ENCODE measurements at places on chromosomes 4 and X.

DNA sequence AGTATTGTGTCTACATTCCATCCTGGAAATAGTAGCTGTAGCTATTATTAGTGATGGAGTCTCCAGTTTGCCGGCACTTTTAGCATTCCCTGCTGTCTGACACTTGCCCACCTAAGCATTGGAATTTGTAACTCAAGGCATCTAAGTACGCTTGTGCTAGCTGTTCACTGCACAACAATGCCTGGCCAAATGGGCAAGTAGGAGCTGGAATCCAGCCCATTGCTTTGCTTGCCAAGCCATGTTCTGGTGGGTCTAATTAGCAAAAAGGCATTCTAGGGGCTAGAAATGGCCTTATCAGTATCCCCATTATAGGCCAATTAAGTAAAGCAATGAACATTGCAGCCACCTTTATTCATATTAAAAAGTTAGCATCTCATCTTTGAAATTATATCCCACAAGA, 7.8 kb upstream of the CXXC4 start:
- DNase-seq: no peak

DNA sequence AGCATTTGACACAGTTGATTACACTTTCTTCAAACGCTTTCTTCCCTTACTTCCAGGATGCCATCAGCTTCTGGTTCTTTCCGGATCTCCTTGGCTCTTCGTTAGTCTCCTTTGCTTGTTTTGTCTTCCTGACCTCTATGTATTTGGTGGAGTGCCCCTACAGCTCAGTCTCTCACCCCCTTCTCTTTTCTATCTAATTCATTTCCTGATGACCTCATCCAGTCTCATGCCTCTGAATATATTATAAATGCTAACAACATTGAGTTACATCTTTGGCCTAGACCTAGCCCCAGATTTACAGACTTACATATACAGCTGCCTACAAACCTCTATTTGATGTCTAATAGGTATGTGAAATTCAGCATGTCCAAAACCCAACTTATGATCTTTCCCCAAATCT, 16.5 kb upstream of the LEF1 start:
- DNase-seq: no peak

- DNase-seq: no peak
Measured at GRCh38 chr4:94700298-94700697, 57.5 kb upstream of the BMPR1B start.

GRCh38 chr4:96703265-96703664, 863.4 kb downstream of the PDHA2 start:
- no peak for DNase-seq

DNA sequence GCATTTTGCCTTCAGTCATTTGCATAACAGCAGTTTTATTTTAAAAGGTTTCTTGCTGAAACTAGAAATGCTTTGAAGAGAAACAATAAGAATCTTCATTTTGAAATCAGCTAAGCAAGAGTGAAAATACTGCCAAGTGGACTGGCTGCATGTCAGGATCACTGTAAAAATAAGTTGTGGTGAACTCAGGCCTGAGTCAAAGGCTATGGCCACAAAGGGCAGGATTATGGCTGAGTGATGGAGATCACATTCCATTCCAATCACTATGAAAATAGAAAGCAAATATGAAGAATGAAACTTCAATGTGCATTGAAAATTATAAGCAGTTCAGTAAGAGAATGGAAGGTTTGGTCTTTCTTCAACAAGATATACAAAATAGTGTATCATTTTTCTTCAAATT, 224.5 kb downstream of the PCDH18 start:
- DNase-seq: no peak

GRCh38 chr4:148056879-148057278, 325.0 kb downstream of the ARHGAP10 start:
- no peak for DNase-seq

- no peak for DNase-seq
Measured at GRCh38 chrX:40473460-40474204, 107.1 kb upstream of the ATP6AP2 start.

DNA sequence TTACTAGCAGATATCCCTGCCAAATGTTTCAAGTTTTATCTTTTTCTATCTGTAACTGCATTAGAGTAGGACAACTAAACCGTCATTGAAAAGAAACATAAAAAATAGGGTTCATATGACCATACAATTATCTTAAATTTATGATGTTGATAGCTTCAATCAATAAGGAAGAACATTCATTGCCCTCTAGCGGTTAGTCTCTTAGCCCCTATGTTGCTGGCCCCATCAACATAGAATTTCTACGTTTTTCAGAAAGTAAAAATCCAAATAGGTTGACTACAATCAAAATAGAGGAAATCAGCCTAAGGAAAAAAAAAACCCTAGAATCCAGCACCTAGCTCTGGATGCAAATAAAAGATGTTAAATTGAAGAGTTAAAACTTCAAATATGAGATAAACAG, 225.1 kb upstream of the ITM2A start:
- no peak for DNase-seq

GRCh38 chrX:39258331-39258730, 457.1 kb downstream of the MID1IP1 start:
- no peak for DNase-seq

GRCh38 chr4:147542229-147542990, 61.5 kb downstream of the EDNRA start:
- DNase-seq: no peak

- no peak for DNase-seq
Measured at GRCh38 chrX:137519459-137519858, 46.5 kb upstream of the ZIC3 start.

GRCh38 chrX:38717871-38718270, 83.4 kb upstream of the MID1IP1 start:
- no peak for DNase-seq

DNA sequence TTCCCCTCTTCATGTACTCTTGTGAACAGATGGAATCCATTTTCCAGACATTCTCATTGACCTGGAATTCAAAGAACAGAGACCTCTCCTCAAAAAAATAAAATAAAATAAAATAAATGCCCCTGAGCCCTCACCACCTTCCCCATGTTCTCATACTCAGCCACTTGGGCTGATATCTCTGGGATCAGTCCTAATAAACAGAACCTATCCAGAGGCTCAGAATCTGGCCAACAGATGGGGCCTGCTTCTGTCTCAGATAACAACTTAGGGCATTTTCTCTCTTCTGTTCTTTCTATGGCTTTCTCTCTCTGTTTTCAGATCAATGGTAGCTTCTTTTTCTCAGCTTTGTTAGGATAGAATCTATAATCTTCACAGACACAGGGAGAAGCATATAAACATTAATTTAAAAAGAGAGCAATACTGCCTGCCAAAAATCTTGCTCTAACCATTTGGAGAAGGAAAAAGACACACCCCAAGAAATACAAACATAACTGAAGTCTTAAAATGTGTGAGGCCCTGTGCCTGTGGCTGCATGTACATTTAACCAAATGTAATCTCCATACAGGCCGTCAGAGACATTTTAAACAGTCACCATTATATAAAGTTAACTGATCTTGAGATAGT, 907.1 kb downstream of the FAT4 start:
- DNase-seq: no peak

DNA sequence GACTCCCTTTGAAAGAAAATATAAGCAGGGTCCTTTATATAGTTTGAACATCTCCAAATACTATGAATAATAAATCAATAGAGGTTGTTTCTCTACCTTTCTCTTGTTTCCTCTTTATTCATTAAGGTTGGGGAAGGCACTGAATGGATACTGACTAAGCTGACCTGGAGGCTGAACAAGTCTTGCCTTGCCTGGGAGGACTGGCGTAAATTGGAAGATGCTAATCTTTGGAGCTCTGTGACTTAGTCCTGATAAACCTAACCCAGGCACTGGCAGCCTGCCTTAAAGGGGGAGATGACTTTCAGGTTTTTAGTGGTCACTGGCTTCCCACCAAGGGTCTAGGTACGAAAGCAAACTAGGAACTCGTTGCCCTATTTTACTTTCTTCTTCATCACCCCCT, 10.5 kb downstream of the CCDC160 start:
- no peak for DNase-seq

- DNase-seq: no peak
Measured at GRCh38 chrX:69263251-69263820, 98.1 kb upstream of the PJA1 start.

- no peak for DNase-seq
Measured at GRCh38 chrX:15441464-15441863, 51.7 kb downstream of the PIR start.

DNA sequence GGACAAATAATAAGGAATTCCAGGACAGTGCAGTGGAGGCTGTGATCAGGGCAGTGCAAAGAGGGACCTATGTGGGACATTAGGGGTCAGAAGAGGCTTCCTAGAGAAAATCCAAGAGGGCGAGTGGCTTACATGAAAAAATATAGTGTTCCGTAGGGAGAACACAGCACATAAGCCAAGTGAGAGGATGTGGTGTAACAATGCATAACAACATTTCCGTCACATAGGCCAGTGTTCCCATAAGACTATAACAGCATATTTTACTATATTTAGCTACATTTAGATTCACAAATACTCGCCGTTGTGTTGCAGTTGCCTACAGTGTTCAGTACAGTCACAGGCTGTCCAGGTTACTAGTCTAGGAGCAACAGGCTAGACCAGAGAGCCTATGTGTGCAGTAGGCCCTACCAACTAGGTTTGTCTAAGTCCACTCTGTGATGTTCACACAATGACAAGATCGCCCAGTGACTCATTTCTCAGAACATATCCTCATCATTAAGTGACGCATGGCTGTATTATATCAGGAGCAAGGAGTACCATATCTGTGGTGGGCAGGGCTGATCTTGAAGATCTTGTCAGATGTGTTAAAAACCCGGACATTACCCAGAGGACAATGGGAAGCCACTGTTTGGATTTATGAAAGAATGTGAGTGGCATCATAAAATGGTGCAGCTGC, 74.0 kb upstream of the TBL1X start:
- DNase-seq: no peak

DNA sequence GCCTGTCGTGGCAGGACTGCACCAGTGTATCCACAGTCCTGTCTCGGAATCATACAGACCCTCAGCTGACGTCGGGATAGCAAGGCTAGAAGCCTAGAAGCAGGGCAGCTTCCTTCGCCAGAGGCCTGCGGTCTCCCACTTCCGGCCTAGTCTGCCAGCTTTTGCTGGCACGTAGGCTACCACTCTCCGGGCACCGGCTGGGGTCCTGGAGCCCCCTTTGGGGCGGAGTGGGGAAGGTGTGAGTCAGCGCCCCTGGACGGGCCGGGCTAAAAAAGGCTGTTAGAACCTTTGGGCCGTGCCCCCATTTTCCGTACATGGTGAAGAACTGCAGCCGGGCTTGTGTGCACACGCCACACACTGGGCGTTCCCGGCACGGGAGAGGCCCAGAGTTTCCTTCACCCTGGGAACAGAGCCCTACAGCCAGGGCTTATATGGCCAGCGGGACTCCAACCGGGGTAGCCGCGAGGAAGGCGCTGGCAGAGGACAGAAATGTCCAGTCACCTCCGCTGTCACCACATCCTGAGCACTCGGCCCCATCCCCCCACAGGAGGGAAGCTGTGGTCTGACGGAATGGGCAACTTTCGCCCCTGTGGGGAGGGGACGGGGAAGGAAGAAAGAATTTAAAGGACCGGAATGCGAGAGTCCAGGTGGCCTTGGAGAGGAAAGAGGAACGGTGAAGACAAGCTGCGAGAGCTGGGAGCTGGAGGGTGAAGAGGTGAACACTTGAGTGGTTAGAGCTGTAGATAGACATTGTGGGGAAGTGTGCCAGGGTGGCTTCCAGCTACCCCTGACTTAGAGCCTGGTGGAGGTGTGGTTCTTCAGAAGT, 4.6 kb downstream of the MAGIX start:
- DNase-seq: peak; percentile 33

DNA sequence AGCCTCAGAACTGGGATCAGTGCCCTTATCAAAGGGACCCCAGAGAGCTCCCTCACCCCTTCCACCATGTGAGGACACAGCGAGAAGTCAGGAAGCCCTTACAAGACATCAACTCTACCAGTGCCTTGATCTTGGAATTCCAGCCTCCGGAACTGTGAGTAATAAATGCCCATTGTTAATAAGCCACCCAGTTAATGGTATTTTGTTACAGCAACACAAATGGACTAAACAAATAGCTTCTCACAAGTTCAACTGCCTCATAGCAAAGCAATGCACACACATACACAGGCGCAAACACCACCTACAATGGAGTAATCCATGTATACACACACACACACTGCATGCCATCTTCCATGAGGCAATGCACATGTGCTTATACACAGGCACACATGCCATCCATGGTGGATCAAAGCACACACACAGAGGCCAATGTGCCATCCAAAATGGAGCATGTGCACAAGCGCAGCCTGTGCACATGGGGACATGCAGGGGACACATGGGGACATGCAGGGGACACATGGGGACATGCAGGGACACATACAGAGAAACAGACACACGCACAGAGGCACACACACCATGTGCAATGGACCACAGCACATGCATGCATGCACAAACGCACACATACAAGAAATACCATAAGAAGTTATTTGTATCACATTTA, 137.6 kb upstream of the TBL1X start:
- no peak for DNase-seq

- DNase-seq: no peak
Measured at GRCh38 chr4:186326391-186326790, 60.4 kb downstream of the F11 start.

GRCh38 chr4:2354760-2355159, 63.7 kb downstream of the ZFYVE28 start:
- no peak for DNase-seq

DNA sequence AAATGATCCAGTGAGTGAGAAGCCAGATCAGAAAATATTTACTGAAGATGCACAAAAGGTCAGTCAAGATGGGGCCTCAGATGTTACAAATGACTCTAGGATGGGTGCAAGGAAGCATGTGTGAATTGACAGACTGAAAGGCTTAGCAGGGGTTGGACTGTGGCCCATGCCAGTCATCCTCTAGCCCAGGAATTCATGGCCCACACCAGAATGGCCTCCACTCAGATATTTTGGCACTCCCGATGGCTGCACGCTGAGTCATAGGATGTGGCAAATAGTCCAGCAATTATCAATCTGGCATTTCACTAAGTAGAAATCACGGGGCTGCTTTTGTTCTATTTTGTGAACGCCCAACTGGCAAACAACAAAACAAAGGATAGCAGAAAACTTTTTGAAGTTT, 406.5 kb downstream of the IQCM start:
- DNase-seq: no peak

DNA sequence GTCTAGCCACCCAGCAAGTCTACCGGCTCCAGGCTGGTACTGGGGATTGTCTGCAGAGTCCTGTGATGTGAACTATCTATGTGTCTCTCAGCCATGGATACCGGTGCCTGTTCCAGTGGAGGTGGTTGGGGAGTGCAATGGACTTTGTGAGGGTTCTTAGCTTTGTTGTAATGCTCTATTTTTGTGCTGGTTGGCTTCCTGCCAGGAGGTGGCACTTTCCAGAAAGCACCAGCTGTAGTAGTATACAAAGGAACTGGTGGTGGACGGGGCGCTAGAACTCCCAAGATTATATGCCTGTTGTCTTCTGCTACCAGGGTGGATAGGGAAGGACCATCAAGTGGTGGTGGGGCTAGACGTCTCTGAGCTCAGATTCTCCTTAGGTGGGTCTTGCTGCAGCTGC, 306.4 kb upstream of the POF1B start:
- no peak for DNase-seq
